ENCODE measurements at places on chromosomes 6 and 20. TPM values are rescaled to one million over a fixed set of nuclear protein-coding genes. Genes with fewer than 3 reads are reported as not detected.

Gene PRR3
- polyA plus RNA-seq: 40.2 TPM

- DNase-seq: no peak
These were observed 4.9 kb upstream of the HMGA1 start for GRCh38 chr6:34231566-34232336.

Gene ANGPT4
- polyA plus RNA-seq: 0.22 TPM

DNA sequence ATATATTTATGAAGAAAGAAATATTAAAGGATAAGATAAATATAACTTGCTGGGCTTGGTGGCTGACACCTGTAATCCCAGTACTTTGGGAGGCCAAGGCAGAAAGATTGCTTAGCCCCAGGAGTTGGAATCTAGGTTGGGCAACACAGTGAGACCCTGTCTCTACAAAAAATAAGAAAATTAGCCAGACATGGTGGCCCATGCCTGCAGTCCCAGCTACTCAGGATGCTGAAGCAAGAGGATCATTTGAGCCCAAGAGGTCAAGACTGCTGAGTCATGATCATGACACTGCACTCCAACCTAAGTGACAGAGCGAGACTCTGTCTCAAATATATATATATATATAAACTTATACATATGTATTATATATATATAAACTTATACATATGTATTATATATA, 164.0 kb downstream of the MRPL14 start:
- no peak for DNase-seq

Gene SLC17A2
- 0.86 TPM for polyA plus RNA-seq

DNA sequence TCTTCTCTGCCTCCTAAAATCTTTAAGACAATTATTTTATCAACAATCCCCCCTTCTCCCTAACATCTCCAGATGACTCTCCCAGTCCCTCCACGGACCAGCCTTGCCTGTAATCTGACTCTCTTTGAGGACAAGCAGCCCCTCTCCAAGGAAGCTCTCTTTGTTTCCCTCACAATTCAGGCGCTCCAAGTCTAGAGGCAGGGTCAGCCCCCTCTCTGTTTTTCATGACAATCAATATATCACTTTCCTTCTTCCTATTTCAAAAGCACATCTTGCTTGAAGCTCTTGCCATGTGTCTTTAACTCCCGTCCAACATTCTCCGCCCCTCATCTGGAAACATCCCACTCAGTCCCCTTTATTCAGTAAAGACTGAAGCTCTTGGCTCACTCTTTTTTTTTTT, 393.4 kb upstream of the SULF2 start:
- no peak for DNase-seq

DNA sequence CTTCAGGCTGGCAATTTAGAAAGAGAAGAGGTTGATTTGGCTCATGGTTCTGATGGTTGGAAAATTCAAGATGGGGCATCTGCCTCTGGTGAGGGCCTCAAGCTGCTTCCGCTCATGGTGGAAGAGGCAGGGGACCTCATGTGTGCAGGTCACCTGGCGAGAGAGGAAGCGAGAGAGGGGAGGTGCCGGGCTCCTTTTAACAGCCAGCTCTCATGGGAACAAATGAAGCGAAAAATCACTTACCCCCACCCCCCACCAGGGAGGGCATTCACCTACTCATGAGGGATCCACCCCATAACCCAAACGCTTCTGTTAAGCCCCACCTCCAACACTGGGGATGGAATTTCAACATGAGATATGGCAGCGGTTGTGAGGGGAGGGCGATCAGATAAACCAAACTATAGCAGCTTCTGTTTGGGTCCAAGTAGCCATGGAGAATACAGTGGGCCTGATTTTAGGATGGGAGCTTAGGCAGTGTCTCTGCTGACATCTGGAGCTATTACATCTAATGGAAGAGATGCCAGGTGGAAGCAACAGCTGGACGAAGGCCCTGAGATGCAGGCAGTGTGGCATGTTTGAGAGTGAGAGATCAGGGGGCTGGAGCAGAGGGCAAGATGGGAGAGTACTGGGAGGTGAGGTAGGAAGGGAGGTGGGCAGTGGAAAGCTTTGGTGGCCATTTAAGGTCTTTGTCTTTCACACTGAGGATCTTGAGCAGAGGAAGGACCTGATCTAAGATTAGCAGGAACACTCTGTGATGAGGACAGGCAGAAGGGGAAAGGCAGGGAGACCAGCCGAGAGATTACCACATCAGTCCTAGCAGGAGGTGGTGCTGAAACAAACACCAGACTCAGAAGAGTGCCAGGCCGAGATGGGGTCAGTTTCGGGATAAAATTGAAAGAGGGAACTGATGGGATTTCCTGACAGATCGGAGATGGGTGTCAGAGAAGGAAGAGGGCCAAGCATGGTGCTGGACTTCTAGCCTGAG, 161.8 kb downstream of the NFATC2 start:
- no peak for DNase-seq

GRCh38 chr6:137286916-137287315, 67.7 kb upstream of the IFNGR1 start:
- DNase-seq: no peak

DNA sequence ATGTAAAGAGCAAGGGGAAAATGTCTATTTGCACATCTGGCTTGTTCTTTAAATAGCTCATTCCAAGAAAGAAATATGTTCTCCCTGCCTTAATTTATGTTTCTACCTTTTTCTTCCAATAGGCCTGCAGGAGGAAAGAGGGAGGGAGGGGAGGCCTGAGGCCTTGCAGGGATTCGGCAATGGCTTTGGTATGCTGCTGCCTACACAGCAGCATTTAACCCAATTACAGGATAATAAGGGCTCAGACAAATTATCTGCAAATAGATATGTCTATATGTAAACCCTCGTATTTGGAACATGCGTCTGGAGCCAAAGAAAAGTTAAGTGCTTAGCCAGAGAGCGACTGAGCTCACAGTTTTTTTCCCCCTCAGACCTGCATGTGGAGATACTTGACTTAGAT, 277.2 kb downstream of the CDC5L start:
- DNase-seq: no peak
